Right lung (tissue), 10 donors: ENCODE measurements at places on chromosomes 2 and 18. TPM values are rescaled to one million over a fixed set of nuclear protein-coding genes. Genes with fewer than 3 reads are reported as not detected.

DNA sequence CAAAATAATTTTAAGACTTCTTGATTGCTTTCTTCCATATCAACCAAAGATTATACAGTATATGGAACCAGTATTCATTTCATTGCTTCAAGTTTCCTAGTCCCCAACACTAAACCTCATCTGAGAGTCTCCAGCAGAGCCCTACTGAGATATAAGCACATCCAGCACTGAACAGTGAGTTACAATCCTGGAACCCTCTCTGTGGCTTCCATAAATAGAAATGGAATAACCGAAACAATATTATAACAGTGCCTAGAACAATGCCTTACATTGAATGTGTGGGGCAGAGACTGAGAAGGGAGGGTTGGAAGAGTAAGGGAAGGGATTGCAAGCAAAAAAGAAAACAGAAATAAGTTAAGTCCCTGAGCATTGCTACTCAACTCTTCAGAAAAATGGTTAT, 18.9 kb downstream of the AAK1 start:
- DNase-seq: no peak

DNA sequence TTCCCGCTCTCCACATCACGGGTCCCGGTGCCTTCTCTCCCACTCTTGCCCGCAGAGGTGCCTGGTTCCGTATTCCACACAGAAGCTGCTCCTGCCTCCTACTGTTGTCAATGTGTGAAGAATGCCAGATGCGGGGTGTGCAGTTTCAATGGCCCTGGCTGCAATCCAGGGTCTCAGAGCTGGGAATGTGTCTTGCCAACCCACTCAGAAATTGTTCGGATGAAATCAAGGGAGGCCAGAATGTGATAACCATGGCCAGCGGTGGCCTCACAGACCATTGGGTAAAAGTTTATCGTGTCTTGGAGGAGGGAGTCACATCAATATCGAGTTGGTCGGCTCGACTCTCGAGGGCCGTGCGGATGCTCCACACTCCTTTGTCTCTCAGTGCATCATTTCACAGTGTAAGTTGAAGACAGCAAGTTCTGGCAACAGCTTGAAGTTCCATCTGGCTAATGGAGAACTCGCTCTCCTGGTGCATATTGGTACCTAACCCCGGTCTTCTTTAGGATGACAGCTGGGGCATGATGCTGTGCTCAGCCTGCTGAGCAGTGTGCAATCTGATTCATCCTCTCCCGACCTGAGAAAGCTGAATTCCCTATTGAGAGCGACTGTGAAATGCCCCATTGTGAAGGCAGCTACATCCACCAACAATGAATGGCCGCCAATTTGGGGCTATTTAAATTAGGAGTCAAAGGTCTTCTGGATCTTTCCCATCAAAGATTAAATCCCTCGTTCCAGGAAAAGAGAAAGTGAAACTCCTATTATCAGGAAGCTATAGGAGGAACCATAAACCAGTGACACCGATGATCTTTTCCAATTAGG, 389.0 kb downstream of the SOX11 start:
- no peak for DNase-seq

GRCh38 chr2:121994238-121995206, 239.1 kb downstream of the TSN start:
- DNase-seq: no peak

GRCh38 chr18:55550471-55550870, 37.5 kb downstream of the TCF4 start:
- DNase-seq: peak; percentile 47

DNA sequence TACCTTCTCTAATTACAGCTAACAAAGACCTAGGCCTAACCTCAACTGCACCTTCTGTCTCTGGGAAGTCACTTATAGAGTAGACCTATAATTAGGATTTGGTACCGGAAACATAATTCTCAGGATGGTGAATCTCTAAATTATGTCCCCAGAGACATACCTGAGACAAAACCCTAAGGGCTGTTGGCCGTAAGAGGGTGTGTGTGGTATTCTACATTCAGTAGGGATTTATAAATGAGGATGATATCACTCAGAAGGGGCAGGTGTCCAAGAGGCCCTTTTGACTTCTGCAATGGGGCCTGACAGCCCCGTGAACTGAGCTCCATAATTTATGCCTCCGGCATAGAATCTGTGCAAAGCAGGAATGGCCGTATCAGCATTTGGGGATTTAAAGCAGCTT, 13.5 kb upstream of the DARS1 start:
- DNase-seq: no peak

Gene HJURP
- polyA plus RNA-seq: 30.2 TPM
